ENCODE measurements at places on chromosomes 12 and 14.

DNA sequence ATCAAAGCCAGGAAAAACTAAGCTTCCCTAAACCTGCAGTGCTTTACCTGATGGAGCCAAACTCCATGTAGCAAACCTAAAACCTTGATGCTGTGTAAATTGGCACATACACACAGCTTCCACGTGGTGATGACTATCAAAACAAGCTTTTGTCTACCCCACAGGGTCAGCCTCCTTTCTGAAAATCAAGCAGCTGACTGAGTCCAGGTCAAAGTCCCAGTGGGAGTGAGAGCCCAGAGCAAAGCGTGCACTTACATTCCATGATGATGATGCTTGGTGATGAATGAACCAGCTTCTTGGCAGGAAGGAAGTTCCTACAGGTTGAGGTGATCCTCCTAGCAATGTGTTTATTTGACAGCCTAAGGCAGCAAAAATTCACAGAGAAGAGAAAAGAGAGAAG is 630.0 kb upstream of the TBX3 start:
- peak; percentile 67 for DNase-seq

DNA sequence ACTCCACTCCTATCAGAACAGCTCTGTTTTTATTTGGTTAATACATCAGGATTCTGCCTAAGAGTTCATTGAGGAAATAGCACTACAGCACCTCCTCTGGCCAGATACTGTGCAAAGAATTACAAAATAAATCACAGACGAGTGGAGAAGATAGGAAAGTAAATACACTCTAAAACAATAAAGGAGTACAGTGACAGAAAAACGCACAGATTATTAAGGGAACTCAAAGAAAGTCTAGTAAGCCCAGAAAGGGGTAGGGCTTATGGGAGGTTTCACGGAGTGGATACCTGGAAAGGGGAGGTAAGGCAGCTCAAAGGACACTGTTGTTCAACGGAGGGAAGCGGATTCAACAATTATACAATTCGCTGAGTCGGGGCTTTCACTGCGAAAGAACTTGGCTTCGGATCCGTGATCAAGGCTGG is 5.5 kb downstream of the OR10AD1 start:
- DNase-seq, result peak; percentile 51

GRCh38 chr12:64675795-64676194 is 65.5 kb downstream of the RASSF3 start:
- peak; percentile 28 for DNase-seq

- peak; percentile 79 for DNase-seq
Measured at GRCh38 chr12:123034865-123035264, 54.4 kb downstream of the ARL6IP4 start.

- DNase-seq, result no peak
Measured at GRCh38 chr14:68050177-68050576, 230.6 kb downstream of the RAD51B start.

DNA sequence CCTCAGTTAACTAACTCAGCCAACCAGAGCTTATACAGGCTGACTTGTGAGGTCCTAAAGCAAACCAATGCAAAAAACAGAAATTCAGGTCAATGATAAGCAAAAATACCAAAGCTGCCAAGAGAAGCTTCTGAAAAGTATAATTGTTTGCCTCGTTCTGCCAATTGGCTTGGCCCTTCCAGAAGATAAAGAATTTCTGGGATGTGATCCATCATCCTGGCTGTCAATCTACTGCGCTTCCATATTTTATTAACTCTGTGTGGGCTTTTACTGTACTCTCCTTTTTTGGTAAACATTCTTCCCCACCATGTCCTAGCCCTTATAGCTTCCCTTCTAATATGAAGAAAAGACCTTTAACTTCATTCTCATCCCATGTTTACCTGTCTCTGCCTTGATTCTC is 387.9 kb downstream of the TMEM117 start:
- no peak for DNase-seq

DNA sequence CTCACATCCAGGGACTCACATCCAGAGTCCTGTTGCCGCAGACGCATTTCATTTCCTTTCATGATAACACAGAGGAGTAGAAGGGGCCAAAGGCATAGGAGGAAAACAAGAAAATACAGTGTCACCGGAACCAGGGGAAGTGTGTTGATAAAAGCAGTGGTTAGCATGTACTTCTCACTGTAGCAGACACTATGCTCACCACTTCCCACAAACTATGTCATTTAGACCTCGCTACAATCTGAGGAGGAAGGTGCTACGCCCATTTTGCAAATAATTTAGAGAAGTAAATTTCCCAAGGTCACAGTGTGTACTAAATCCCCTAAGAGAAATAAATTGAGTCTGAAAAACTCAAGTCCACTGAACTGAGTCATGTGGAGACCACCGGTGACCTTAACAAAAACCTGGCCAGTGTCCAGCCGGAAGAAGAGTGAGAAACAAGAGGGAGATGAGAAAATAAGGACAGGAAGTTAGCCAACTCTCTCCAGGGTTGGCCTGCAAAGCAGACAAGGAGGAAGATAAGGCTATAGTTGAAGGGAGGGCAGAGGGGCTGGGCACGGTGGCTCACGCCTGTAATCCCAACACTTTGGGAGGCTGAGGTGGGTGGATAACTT is 25.8 kb upstream of the TMCC3 start:
- no peak for DNase-seq

GRCh38 chr12:50620109-50620977 is 115.6 kb downstream of the DIP2B start:
- DNase-seq, result peak; percentile 94

- no peak for DNase-seq
Measured at GRCh38 chr14:24665440-24665991, 31.5 kb upstream of the GZMB start.

GRCh38 chr14:93274055-93274806 is 58.6 kb downstream of the BTBD7 start:
- no peak for DNase-seq

DNA sequence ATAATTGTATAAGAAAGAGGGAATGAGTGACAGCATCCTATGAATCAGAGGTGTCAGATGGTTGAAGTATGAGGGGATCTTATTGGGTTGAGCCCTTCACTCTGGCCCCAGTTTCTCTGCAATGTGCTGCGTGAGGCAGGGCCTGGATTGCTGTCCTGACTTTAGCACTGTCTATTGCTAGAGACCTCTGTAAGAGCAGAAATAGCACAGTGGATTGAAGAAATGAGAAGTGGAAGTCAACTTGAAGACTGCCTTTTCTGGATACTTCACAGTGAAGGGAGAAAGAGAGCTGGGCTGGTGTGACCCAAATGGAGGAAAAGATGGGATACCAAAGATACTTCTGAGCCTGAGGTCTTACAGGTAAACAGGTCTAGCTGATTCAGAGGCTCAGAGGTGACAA is 5.8 kb downstream of the ASCL4 start:
- no peak for DNase-seq

- DNase-seq, result no peak
Measured at GRCh38 chr14:101104485-101104884, 201.0 kb upstream of the RTL1 start.

DNA sequence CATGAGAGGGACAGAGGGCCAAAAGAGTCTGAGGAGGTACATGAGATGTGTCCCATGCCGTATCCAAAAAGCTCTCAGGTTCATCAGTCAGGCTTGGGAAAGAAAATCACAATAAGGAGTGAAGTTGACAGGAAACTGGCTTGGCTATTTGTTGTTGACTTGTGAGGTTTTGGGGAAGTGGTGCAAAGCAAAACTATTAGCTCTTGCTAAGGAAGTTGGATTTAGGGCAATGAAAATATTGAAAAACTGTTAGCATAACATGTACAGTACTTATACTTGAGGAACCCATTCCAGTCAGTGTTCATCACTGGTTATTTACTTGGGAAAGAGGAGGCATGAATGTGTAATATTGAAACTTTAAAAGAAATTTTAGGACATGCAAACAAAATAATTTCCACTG is 145.9 kb downstream of the DUSP6 start:
- no peak for DNase-seq

DNA sequence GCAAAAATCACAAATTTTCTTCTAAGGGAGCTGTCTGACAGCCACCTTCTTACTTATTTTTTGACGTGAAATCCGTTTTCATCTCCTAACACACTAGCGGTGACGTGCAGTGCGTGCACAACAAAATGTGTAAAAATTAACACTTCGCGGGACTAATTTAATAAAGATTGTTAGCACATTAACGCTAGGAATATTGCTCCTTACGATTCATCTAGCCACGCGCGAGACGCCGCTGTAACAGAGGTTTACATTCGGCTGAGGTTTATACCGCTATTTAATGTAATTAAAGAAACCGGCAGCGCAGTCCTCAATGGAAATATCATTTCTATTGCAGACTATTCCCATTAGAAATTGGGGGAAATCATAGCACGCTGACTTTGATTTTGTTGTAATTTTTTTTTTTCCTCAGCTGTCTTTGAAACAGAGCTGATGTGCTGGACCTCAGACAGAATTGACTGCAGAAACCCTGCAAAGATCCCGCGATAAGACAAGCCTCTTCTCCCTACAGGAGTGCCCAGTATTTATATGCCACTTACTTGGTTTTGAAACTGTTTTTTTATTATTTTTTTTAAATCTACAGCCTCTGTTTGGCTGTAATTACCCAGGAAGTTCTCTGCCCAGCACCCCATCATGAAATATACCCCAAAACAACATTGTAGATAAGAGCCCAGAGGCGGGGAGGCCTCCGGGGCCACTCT is 31.2 kb downstream of the BCL11B start:
- DNase-seq, result no peak

DNA sequence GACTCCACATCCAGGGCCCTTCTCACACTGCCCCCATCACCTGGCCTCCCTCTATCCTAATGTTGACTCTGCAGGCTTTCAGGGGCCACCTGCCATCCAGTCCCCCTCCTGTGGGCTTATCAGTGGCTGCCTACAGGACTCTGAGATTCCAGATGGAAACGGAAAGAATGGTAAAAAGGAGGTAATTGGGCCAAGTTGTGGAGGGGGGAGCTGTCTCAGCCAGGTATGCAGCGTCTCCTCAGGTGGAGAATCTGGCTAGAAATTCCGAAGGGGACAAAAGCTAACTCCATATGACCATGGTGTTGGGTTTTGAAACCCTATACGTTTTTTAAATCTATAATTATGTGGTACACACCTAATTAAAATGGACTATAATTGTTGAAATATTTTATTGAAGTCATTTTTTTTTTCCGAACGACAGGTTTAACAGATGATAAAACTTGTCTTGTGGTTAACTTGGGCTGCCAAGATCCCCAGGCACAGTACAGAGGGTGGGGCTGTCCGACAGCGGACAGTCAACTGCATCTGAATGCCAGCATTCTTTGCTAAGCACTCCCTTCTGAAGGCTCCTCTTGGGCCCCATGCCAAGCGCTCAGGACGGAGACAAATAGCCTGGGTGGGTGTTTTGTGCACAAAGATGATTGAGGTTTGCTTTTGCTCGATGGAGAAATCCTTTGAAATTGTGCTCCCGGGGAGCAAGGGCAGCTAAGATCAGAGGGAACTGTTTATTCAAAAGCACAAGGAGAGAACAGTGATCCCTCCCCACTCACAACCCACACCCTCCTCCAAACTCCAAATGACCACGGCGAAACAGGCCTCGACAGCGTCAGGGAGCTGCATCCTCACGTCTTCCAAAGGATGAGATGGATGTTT is 365.6 kb downstream of the BCL11B start:
- DNase-seq, result no peak

GRCh38 chr14:51844081-51844881 is 16.1 kb upstream of the GNG2 start:
- DNase-seq, result no peak

GRCh38 chr12:49588721-49589516 is 16.5 kb downstream of the FAM186B start:
- DNase-seq, result no peak

DNA sequence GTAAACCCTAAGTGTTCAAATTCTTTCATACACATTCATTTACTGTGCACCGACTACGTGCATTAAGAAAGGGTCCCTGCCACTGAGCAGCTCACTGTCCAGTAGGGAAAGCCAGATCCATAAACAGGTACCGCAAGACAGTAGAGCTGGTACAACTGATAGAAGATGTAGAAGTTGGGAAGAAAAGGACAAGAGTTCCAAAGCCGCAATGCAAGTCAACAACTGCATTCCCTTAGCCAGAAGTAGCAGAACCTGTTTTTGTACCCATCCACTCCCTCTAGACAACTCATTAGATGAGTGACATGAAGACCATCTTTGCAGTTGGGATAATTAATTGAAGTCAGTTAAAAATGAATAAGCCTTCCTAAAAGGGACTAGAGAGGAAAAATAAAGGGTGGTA is 1.3 kb downstream of the SENP1 start:
- no peak for DNase-seq
